Cortex of kidney (tissue), 1 donor: ENCODE measurements at places on chromosomes 7 and 10.

DNA sequence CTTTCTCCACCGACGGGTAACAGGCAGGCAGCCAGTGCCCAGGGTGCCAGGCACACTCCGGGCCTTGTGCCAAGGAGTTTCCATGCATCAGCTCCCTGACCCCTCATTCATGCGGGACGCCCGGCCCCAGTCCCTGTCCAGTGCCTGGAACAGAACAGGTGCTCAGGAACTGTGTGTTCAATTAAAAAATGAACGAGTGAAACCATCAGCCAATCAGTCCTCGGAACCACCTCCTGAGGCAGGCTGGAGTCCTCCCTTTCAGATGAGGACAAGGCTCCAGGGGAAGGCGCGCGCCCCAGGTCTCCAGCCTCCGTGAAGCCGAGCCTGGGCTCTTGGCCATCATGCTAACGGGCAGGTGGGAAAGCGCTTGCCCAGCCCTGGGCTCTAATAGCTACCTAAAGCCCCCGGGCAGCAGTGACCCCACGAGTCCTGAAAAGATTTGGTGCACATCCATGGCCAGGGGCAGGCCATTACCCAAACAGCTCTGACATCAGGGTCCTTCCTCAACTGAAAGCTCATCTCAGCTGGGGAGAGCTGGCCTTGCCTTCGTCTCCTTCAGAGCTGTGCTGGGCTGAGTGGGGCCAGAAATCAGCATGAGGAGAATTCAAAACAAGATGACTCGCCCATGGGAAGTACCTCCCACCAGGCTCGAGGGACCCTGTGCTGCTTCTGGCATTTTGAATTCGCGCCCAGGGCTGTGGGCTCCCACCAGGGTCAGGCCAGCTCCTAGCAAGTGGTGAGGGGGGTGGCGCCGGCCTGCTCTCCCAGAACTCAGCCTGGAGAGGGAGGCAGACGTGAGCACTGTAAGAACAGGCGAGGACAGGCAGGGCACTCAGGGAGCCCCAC, 200.5 kb downstream of the MAD1L1 start:
- no peak for DNase-seq

- DNase-seq, result no peak
These were observed 28.7 kb upstream of the JAKMIP3 start for GRCh38 chr10:132036887-132037675.

DNA sequence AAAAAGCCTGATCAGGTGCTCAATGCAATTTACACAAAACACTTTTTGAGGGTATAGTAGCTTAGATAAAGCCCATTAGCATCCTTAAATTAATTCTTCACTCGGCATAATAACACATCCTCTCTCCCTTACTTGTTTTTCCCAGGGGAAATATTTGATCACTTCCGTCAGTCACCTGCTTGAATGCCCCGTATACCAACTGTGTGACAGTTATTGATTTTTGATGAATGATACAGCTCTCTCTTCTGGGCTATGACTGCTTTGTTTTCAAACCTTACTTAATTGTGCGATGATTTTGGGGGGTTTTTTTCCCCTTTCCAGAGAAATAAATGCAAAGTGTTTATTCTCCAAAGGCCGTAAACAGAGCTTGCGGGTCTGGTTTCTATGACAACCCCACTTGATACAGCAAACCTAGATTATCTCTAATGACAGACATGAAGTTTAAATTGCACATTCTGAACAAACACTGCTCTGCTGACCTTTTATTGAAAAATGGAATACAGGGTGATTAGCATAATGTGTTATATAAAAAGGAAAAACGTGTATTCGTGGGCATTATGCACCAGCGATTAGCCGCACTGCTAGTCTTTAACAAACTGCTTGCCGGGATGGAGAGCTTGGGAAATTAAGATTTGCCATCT, 78.4 kb upstream of the NANOS1 start:
- no peak for DNase-seq

DNA sequence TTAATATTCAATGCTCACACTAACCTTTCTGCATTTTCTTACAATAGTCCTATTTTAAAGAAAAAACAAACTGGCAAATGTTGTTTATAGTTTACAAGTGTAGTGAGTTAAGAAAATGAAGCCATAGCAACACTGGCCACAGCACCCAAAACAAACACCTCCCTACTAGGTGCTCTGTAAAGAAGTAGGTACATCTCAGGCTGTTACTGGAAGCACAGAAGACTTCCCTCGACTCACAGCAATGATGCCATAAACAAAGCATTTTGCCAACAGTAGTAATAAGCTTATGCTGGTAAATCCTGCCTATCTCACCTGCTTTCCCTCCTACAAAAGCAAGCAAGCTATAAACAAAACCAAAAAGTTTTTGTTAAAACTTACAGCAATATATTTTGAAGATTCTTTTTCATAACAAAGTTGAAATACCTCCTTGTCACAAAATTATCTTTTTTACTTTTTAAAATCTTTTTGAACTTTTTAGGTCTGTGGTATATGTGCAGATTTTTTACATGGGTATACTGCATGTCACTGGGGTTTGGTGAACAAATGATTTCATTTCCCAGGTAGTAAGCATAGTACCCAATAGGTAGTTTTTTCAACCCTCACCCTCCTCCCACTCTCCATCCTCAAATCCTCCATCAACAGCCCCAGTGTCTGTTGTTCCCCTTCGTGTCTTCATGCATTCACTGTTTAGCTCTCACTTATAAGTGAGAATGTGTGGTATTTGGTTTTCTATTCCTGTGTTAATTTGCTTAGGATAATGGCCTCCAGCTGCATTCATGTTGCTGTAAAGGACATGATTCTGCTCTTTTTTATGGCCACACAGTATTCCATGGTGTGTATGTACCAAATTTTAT, 28.4 kb downstream of the COA1 start:
- DNase-seq, result no peak

DNA sequence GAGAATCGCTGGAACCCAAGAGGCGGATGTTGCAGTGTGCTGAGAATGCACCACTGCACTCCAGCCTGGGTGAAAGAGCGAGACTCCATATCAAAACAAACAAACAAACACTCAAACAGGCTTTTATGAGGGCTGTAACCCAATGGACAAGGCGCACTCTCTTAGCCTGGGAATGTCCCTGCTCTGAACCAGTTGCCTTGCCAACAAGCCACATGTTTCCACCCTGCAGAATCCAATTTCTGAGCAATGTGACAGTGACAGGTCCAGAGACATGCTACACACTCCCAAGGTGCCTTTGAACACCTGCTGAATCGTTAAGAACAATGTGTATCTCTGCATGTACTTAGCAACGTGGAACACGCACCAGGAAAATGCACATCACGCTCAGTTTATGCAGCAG, 186.8 kb upstream of the AUTS2 start:
- no peak for DNase-seq

GRCh38 chr10:42987121-42987541, 89.7 kb upstream of the RET start:
- DNase-seq, result no peak

DNA sequence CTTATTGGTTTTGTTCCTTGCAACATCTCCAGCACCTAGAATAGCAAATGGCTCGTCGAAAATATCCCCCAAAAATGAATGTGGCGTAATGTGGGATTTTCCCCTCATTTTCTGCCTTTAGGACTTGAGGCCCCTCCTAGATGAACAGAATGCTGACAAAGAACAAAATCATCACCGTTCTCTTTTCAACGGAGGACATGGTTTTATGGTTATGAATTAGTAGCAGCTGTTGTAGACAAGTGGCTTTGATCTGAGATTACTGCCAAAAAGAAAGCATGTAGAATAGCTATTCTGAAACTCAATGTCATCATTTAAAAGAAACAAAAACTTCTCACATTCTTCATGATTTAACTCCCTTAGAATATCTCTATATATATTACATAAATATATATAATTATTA, 17.2 kb upstream of the CALN1 start:
- DNase-seq, result no peak

DNA sequence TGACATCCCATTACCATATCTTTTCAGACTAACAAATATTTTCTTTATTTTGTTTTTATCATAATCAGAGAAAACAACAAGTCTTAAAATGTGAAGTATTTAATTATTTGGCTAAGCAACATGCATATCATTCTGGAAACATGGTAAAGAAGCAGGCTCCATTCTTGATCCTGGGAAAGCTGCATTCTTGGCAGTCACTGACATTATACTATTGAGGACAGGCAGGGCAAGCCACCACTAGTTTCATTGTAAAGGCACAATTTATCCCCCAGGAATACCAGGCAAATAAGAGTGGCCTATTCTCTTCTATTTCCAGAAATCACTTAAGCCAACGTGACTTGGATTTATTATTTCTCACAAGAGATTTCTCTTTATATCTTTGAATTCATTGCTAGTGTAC, 153.8 kb upstream of the AKR1E2 start:
- DNase-seq, result no peak
